ENCODE measurements at places on chromosomes 12 and 14. TPM values are rescaled to one million over a fixed set of nuclear protein-coding genes. Genes with fewer than 3 reads are reported as not detected.

The BATF gene
- total RNA-seq = not detected

The EFS gene
- total RNA-seq = not detected

The SYCP3 gene
- not detected for total RNA-seq

The OS9 gene
- 78.0 TPM for total RNA-seq

The GAS2L3 gene
- not detected for total RNA-seq

The SIVA1 gene
- total RNA-seq = 139 TPM

The WNT5B gene
- total RNA-seq = 29.2 TPM

- DNase-seq = no peak
These were observed 1231.7 kb upstream of the TMEM132C start for GRCh38 chr12:127035011-127035879.

DNA sequence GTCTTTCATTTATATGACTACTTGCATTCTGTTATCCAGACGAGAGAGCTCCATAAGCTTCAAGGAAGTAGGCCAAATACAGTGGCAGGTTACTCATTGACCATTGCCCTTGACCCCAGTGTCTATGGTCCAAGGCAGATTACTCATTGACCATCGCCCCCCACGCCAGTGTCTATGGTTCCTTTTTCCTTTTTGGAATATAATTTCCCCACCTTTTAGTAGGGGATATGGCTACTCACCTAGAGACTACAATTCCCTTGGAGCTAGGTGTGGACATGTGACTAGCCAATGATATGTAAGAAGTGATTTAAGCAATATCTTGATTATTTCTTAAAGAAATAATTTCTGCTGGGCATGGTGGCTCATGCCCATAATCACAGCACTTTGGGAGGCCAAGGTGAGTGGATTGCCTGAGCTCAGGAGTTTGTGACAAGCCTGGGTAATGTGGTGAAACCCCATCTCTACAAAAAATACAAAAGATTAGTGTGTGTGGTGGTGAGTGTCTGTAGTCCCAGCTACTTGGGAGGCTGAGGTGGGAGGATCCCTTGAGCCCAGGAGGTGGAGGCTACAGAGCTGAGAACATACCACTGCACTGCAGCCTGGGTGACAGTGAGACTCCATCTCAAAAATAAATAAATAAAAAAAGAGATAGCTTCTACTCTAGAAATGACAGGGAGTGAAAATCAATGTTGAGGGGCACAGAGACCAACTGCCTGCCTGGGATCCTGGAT is 32.6 kb downstream of the SIX4 start:
- DNase-seq = no peak

DNA sequence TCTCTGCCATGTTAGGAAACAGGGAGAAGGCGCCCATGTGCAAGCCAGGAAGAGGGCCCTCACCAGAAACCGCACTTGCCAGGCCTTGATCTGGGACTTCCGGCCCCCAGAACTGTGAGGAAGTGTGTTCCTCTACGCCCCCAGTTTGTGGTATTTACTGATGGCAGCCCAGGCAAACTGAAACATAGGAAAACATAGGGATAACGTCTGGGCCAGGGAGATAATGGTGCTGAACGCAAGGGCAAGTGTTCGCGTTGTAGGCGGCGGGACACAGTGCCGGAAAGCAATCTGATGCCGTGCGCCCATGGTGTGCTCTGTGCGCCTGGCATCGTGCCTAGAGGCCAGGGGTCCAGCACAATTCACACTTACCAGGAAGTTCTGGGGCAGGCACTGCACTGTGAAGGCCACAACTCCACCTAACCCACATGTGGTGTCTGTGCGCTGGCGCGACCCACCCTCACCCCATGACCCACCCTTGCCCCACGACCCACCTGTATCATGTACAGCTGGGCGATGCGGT is 53.6 kb downstream of the ARL6IP4 start:
- no peak for DNase-seq

- no peak for DNase-seq
These were observed 635.7 kb upstream of the FLRT2 start for GRCh38 chr14:84894254-84894653.

- DNase-seq = no peak
These were observed 26.4 kb downstream of the DDHD1 start for GRCh38 chr14:53126731-53127130.

- no peak for DNase-seq
These were observed 47.6 kb downstream of the ADIPOR2 start for GRCh38 chr12:1738446-1738845.

Data from HT1080 (cell line).